ENCODE measurements at places on chromosomes 12 and 14.

DNA sequence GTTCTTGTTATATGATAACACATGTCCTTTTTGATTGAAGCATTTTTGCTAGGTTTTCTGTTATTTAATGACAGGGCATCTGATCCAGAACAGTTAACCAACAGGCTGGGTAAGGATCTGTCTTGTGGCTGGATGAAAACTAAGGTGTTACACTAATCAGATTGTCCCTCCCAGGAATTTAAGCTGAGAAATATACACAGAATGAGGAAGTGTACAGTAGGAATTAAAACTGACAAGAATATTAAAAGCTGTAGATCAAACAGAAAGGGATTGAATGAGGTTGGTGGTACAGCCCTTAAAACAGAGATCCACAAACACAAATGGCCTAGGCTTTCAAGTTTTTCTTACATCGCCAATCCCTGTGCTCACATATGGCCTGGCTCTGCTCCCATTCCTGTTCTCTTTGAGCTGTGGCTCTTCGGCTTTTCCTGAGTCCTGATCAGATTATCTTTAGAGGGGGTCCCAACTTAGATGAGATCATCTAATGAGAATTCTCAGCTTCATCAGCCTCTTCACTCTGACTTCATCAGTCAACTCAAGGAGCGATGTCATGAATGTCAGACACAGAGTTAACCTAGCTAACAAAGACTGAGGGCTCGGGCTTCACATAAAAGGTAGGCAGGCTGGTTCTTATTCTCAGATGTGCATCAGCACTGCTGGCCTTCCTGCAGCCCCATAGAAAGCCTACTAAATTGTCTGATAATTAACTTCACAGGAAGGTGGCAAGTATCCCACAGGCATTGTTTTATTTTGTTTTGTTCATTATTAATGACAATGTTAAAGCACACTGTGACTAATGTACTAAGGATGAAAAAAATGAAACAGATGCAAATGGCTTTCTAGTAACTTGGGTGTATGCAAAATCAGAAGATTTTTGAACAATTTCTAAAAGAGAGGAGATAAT is 11.4 kb downstream of the PYGL start:
- no peak for DNase-seq

DNA sequence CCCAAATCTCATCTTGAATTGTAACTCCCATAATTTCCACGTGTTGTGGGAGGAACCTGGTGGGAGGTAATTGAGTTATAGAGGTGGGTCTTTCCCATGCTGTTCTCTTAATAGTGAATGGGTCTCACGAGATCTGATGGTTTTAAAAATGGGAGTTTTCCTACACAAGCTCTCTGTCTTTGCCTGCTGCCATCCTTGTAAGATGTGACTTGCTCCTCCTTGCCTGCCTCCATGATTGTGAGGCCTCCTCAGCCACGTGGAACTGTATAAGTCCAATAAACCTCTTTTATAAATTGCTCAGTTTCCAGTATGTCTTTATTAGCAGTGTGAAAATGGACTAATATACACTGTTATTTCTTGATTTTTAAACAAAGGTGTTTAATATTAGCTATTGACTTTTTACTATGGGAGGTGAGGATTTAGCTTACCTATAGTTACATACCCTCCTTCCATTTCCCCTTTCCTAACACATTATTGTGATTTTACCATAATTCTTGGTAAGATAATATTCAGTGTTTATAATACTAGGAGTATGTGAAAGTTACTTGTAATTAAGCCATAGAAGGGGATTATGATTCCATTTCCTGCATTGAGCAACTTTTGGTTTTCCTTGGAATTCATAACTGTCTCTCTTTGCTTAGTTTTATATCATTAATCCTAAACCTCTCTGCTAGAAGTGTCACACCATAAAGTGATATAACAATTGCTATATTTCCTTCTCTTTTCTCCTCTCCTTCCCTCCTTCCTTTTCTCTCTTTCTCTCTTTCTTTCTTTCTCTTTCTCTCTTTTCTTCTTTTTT is 151.0 kb upstream of the KRAS start:
- no peak for DNase-seq

DNA sequence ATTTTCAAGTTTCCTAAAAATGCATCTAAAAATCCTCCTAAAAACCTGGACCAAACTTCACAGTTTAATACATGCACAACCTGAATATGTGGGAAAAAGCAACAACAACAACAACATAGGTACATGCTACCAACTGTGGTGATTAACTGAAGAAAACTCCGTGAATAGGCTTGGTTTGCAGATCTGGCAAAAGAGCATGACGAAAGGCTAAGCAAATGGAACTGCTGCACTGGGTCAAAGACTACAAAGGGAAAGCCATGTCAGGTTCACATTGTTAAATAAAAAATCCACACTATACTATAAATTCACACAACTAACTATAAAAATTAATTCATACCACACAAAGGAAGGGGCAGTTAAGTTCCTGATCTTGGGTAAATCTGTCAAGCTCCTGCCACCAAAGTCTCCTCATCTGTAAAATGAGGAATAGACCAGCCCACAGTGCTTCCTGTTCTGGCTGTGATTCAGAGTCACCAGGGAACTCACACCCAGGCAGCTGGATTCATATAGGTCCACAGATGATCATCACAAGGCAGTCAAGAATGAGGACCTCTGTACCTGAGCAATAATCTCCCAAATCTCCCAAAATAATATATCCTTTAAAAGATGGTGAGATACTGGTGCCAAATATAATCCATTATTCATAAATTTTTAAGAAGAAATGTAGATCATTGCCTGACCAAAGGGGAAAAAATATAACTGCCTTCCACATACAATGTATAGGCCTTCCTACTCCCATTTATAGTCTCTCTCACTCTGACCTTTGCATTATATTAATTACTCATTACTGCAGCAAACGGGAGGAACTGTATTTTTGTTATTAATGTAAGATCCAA is 7.0 kb downstream of the CORO1C start:
- DNase-seq: peak; percentile 82

- no peak for DNase-seq
Measured at GRCh38 chr12:82461836-82462235, 103.5 kb downstream of the METTL25 start.

- DNase-seq: no peak
Measured at GRCh38 chr12:26841085-26841484, 8.1 kb upstream of the ITPR2 start.

DNA sequence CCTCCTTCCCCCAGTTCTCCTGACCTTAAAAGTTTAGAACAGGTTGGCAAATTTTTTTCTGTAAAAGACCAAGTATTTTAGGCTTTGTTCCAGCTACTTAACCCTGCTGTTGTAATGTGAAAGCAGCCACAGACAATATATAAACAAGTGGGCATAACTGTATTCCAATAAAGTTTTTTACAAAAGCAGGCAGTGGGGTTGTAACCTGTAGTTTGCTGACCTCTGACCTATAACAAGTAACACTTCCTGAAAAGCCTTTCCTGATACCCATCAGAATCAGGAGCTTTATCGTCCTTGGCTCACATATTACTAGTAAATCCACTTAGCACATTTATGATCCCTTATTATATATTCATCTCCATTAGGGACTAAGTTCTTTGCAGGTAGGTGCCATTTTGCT is 13.1 kb upstream of the SMARCC2 start:
- DNase-seq: peak; percentile 22

- DNase-seq: no peak
Measured at GRCh38 chr12:53208877-53209463, 1.9 kb upstream of the ITGB7 start.

DNA sequence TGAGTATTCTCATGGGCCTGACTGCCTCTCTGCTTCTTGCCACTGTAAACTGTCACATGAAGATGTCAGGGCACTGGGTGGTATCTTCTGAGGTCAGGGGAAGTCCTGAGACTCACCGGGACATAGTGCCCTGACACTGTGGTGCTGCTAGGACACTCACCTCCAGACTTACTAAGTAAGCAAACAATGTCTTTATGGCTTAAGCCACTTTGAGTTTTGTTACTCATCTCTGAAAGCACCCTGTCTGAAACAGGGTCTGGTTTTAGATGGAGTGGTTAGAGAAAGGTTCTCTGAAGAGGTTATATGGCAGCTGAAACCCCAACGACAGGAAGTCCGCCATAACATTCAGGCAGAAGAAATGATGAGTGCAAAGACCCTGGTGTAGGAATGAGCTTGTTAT is 22.7 kb downstream of the GPR19 start:
- DNase-seq: no peak

DNA sequence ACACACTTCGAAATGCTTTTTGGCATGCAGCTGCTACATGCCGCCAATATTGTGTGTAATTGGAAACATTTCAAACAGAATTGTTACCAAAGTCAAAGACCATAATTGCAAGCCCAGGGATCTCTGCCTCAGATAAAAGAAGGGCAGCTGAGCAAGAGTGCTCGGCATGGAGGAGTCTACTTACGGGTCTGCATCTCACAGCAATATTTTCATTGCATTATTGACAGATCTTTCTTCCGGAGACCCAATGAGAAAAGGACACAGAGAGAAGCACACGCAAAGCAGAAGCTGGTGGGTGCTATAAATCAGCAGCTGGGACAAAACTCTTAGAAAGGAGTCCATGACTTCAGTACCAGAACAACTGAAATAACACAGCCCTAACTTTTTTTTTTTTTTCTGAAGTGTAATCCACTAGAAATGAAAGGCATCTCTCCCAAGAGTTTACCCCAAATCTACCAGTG is 4.9 kb downstream of the PRICKLE1 start:
- DNase-seq: no peak

DNA sequence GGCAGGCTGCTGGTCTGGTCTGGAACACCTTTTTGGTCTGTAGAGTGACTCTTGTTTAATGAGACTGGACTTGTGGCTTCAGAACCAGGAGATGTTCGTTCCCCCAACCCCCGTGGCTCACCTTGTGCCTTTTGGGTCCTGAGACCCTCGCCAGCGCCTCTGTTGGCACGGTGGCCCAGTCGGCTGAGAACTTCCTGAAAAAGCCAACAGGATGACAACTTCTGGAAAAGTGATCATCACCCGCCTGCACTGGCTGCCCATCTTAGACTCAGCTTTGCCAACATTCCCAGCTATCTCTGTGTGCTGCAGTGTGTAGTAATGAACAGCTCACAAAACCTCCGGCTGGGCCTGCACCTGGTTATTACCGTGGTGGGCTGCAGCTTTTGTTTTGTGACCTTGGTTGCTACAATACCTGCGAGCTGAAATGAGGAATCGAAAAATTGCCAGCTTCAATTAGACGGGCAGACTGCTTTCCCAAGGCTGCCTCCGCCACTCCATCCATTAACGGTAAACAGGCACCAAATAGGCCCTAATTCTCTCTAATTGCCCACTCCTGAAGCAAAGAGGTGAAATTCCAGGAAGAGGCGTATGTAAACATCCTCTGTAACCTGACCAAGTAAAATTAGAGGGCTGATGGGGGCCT is 16.0 kb downstream of the MEG3 start:
- DNase-seq: no peak

- DNase-seq: no peak
Measured at GRCh38 chr12:72522411-72522810, 250.2 kb downstream of the TRHDE start.

- no peak for DNase-seq
Measured at GRCh38 chr14:103607822-103608221, 21.2 kb upstream of the KLC1 start.

GRCh38 chr14:67579040-67579439 is 21.0 kb downstream of the PIGH start:
- no peak for DNase-seq

GRCh38 chr14:93114713-93115068 is 1.0 kb downstream of the ITPK1 start:
- DNase-seq: peak; percentile 19

DNA sequence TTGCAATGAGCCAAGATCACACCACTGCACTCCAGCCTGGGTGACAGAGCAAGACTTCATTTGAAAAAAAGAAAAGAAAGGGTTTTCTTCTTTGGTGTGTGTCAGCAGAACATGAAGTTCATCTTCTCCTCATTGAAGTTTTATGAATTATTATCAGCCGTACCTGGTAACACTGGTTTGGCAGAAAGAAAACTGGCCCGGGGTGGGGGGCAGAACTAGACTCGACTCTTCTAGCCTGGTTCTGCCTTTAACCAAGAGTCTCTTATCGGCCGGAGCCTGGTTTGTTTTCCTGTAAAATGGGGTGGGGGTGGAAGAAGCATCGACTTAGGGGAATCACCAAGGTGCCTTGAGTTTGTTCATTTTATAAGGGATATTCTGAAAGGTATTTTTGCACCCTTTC is 64.1 kb downstream of the TECPR2 start:
- DNase-seq: no peak

DNA sequence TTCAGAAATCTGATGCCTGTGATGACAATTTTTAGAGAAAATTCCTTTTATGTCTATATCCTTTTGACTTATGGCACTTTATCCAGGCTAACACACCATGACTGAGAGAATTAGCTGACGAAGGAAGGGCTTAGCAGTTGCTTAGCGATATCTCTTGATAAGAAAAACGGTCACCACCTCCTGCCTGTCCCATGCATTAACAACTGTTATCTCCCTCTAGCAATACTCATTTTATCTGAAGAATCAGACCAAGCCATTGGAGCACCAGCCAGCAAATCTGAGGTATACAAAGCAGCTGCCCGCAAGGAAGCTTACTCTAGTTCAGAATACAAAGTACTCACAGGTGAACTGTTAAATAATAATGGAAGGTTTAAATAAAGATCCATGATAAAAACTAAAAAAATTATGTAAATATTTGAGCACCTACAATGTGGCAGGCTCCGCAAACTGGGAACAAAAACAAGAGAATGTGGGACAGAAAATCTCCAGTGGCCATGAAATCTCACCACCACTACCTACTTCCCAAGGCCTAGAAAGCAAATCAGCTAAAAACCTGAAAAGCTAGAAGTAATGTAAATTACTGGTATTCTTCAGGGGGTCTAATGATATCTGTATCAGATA is 24.3 kb downstream of the PPM1H start:
- no peak for DNase-seq

DNA sequence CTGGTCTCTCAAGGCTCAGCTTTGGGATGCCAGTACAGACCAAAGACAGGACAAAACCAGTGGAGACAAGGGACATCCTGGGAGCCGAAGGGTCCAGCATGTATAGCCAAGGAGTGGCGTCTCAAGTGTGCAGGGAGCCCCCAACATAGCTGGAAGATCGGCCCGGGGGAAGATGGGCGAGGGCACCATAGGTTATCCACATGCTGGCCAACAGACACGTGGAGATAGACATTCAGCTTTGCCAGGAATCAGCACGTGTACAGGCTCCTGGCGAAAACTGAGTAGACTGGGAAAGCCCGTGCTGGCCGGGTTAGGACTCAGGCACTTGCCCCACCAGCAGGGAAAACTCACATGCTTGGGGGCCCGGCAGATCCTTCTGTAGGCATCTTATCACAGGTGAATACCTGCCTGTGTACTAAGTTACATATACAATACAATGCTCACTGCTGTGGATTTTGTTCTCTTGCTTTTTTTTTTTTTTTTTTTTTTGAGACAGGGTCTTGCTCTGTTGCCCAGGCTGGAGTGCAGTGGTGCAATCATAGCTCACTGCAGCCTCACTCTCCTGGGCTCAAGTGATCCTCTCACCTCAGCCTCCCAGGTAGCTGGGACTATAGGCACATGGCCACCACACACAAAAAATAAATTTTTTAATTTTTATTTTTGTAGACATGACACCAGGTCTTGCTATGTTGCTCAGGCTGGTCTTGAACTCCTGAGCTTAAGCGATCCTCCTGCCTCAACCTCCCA is 5.6 kb upstream of the ANKRD9 start:
- no peak for DNase-seq

- DNase-seq: no peak
Measured at GRCh38 chr12:52924764-52925716, 20.2 kb upstream of the KRT8 start.

GRCh38 chr12:3380200-3381043 is 110.6 kb upstream of the PRMT8 start:
- no peak for DNase-seq

- DNase-seq: no peak
Measured at GRCh38 chr14:64186231-64187129, 107.7 kb downstream of the ESR2 start.

- peak; percentile 86 for DNase-seq
Measured at GRCh38 chr12:55940065-55940732, 9.2 kb downstream of the DGKA start.
